ENCODE measurements at places on chromosomes 3 and 15. TPM values are rescaled to one million over a fixed set of nuclear protein-coding genes. Genes with fewer than 3 reads are reported as not detected.

TLR9 gene
- not detected for total RNA-seq

DOCK3 gene
- 13.9 TPM for total RNA-seq

CSPG4 gene
- 25.8 TPM for total RNA-seq

SNURF gene
- total RNA-seq, result 55.8 TPM

LRTM1 gene
- total RNA-seq, result 22.9 TPM

EPHB3 gene
- total RNA-seq, result 32.2 TPM

ERICH6 gene
- not detected for total RNA-seq

SERINC4 gene
- 3.8 TPM for total RNA-seq
